ENCODE measurements at places on chromosomes 12 and 14.

GRCh38 chr14:64060648-64061096, 207.9 kb downstream of the SYNE2 start:
- DNase-seq: no peak

DNA sequence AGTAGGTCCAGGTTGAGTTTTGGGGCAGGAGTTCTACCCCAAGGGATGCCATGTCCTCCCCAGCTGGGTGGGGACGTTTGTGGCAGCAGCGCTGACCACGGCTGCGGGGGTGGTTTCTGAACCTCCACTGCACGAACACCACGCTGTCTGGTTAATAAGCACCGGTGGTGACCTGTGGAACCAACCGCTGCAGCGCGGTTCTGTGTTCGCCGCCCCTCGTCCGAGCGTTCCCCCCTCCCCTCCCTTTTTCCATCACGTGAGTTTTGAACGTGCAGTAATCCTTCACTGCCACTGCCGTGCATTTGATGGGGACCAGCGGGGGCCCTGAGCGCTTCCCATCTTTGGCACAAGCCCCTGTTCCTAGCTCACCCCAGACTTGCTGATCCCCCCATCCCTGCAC, 6.4 kb upstream of the ADSS1 start:
- no peak for DNase-seq

DNA sequence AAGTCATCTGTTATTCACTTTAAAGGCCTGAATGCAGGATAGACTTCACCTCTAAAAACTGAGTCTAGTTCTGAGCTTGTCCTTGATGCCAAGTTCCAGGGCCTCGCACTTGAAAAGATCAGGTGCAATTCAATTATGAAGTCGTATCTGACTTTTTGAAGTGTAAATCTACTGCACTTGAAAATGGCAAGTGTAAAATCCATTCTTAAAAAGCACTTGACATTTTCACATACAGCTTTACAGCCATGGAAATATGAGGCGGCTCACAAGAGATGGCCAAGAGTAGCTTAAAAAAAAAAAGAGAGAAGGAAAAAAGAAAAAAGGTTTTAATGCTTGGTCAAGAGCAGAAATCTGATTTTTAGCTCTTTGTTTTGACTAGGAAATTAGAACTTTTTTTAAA, 172.5 kb downstream of the GXYLT1 start:
- no peak for DNase-seq

- DNase-seq: no peak
These were observed 55.8 kb downstream of the PAWR start for GRCh38 chr12:79634957-79635471.

GRCh38 chr12:32284561-32284960, 114.8 kb upstream of the FGD4 start:
- no peak for DNase-seq

DNA sequence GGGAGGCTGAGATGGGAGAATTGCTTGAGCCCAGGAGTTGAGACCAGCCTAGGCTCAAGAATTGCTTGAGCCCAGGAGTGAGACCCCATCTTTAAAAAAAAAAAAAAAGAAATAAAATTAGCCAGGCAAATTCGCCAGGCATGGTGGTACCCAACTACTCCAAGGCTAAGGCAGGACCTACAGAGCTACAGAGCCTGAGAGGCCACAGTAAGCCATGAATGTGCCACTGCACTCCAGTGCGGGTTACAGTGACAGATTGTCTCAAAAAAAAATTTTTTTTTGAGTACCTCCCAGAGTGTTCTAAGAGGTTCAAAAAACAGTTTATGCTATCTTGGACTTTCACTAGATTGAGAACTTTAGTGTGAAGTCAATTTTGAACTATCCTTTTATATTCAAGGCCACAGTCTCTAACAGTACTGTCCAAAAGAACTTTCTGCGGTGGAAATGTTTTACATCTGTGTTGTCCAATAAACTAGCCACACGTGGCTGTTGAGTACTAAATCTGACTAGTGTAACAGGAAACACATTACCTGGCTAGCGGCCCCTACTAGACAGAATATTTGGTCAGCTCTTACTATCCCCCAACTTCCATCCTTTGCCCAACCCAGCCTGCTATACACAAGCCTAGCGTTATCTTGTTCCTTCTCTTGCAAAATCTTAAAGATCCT, 2.4 kb downstream of the RPL36AL start:
- no peak for DNase-seq

DNA sequence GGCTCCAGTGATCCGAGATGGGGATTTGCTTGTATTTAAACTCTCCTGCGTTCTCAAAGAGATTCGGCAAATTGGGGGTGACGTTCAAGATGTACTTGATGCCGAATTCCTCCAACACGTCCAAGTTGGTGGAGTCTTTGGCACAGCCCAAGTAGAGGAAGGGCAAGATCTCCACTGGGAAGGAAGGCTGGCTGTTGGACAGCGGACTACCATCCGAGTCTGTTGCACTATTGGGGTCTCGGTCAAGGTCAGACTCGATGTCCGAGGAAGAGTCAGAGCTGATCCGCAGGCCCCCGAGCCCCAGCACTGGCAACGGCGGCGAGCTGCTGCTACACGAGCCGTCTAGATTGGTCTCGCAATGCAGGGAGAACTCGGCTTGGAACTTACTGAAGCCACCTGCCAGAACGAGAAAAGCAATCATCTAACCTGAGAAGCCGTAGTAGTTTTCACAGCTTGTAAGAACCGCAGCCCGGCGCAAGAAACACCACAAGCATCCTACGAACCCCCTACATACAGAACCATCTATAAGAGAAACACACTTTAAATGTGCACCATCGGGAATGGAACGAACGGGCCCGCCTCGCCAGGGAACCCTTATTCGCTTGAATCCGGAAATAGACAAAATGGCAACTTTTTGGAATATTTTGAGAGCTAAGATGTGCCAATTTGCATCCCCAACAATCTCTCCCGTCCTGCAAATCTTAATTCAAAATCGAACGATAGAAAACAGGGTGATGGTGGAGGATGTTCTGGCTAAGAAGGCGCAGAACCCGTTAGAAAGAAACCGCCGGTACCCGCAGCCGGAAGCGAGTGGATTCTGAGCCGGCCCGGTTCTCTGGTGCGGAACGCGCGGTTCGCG, 1.4 kb downstream of the DUSP6 start:
- no peak for DNase-seq

GRCh38 chr12:120156315-120157259, 37.9 kb downstream of the GCN1 start:
- DNase-seq: no peak

DNA sequence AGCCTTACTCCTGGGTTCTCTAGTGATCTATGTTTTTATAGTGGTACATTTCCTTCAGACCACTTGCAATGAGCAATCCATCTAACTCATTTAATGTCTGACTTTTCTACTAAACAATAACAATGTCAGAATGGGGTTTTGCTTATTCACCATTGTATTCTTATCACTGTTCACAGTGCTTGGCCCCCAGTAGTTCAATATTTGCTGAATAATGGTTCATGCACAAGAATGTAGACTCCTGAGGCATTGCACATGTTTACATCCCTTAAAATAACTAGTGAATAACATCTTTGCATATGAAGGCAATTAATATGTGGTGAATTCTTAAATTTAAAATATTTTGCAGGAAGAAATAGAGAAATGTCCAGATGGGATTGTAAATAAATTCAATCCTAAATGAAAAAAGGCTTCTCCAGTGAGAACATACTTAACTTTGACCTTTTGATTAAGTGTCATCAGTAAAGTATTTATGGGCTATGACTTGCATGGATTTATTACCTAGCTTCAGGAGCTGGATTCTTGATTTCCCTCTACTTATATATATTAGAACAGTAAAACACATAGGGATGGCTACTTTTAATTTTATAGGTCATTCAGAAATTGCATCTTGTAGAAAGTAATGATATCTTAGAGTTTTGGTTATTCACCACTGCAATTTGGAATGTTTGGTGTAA, 3.4 kb downstream of the CCER1 start:
- no peak for DNase-seq

DNA sequence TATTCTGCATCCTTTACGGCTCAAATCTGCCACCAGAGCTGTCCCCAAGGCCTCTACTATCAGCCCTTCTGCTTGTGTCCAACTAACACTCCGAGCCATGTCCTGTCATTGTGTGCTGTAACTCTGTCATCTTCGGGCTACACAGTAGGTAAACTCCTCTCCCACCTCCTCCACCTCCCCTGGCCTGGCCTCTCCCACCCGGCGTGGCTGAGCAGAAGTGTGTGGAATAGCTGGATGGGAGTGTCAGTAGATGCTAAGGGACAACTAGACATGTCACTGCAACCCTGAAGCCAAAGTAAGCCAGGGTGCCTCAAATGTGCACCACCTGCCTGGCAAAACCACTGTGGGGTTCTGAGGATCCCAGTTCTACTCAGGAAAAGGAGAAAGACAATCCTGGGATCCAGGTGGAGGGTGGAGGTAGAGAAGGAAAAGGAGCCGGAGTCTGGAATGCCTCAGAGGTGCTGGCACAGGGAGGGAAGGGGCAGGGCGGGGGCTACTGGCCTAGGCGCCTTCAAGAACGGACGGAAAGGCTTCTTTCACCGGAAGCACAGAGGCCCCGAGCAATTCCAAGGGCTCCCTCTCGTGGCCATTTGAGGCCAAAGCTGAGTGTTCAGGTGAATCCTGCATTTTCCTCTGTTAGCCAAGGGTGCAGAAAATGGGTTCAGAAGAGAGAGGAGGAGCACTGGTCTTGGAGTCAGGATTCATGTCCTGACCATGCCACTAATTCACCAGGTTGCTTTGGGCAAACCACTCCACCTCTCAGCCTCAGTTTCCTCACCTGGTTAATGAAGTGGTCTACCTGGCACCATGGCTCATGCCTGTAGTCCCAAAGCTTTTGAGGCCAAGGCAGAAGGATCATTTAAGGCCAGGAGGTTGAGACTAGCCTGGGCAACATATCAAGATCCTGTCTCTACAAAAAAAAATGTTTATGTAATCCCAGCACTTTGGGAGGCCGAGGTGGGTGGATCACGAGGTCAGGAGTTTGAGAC, 20.5 kb upstream of the FAM181A start:
- DNase-seq: peak; percentile 13

DNA sequence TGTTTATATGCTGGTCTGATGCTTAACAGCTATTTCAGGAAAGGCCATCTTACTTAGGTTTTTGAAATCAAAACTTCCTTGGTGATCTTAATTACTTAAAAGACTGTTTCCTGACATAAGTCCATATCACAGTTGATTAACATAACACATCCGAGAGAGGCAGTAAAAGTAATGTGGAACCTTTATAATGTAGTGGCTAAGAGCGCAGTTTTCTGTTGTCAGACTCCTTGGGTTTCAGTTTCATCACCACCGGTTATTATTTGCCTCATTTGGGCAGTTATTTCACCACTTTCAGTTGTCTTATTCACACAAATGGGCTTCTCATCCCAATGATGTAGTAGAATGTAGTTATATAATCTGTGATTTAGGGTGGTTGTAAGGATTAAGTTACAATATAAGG, 30.9 kb downstream of the TBC1D15 start:
- DNase-seq: no peak

GRCh38 chr12:18864900-18865561, 127.1 kb downstream of the CAPZA3 start:
- DNase-seq: no peak

- no peak for DNase-seq
These were observed 815 bp downstream of the NID2 start for GRCh38 chr14:52067873-52068614.

GRCh38 chr12:68560851-68561422, 49.8 kb upstream of the RAP1B start:
- no peak for DNase-seq

DNA sequence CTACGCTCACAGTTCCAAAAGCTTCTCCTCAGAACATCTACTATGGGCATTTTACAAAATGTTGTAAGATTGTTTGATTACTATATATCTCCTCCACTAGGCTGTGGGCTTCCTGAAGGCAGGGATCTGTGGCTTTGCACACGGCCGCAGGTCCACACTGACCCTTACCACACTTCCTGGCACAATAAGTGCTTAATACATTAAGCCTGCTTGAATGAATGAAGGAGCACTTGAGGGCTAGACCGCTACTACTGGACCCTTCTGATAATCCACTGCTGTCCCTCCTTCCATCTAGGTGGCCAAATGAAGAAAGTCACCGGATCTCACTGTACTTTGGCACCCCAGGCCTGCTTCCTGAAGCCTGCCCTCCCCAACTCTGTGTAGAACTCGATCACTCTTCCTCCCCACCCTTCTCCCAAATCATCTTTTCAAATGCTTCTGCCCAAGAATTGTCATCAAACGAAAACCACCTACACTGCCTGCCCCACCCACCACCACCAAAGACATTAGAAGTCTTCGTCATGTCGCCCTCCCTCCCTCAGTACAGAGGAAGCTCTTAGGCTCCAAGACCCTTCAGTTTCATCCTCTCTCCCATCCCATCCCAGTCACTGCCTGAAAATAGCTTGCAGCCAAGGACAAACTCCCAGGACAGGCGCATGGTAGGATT, 596 bp upstream of the ZBTB39 start:
- no peak for DNase-seq

GRCh38 chr12:21771311-21771710, 3.2 kb downstream of the KCNJ8 start:
- DNase-seq: no peak

DNA sequence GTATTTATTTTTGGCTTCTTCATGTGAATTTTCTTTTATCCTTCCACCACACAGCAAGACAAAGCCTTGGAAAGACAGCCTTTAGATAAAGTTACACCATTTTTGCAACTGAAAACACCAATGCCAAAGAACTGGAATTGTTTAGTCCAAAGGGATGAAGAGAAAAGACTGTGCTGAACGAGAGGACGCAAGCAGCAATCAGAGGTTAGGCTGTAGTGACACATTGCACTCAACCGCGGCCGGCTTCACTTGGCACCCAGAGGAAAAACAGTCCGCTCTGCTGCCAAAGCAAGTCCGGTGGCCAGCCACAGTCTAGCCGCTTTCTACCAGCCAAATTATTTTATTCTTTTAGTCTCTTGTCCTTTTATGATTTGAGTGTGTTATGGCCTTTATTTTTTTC, 49.1 kb upstream of the KCNJ8 start:
- no peak for DNase-seq

DNA sequence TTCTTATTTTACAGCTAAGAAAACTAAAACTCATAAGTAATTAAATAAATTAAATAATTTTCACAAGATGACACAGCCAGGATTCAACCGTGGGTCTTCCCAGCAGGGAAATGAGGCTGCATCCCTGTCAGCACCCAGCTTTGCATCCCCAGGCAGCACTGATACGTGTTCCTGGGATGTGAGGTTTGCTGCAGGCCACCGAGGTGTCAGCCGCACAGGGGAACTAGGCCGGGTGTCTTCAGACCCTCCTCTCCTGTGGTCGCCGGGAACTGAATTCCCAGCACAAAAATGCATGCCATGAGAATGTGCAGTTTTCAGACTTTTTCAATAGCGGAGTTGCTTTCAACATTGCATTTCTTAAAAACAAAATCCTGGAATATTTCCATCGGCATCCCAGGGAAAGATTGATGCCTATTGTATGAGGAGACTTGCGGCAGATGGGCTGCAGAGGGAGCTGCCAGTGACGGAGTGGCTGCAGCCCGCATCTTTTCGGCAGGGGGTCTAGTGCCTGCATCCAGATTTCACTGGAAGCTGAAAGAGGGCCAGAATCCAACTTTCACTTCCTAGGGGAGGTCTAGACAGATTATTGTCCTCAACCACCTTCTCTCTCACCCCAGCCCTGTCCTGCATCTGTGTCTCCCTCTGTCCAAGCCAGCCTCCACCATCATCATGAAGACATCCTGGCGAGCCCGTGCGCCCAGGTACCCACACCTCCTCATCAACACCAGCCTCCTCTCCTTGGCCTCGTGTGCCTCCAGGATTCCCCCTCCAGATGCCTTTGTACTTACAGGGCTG, 12.6 kb downstream of the LRTM2 start:
- DNase-seq: no peak

GRCh38 chr14:98301681-98302080, 970.3 kb downstream of the BCL11B start:
- no peak for DNase-seq
